ENCODE measurements at places on chromosomes 1 and 21.
A peak's percentile ranks its signal among the peaks of the same experiment; 100 is the strongest.

GRCh38 chr1:244324176-244324883, 127.4 kb downstream of the ADSS2 start:
- no peak for DNase-seq

GRCh38 chr1:61397935-61398334, 315.6 kb downstream of the NFIA start:
- DNase-seq: no peak

DNA sequence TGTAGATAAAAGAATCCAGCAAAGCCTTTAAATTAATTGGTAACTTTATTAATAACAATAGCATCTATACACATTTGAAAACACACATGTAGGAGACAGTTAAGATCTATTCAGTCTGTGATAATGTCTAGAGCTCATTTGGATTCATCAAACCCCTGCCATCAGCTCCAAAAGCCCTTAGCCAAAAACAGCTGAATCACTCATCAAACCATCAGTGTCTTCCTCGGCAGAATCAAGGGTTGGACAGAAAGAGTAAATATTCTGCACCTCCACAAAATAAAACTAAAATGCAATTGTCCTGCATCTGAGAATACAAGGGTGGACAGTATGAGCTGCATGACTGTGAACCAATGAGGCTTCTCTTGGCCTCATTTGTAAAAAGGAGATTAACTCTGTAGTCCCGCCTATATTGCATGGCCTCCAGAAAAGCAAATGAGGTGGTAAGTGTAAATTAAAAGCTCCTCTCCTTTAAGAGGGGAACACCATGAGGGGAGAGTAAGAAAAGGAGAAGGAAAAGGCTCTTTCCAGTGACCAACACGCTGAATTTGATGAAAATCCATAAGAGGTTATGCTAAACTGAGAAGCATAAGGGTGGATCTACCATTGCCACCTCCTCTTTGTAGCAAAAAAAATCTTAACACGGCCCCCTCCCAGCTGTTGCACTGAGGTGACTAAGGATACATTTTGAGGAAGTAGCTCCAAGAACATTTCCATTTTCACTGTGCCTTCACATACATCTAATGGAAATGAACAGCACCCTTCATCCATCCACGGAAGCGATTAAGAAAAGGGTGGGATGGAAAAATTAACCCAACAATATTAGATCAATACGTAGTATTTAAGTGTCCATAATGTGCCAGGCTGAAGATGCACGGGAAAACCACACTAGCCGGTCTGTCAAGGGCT, 14.7 kb upstream of the BOLA1 start:
- no peak for DNase-seq

DNA sequence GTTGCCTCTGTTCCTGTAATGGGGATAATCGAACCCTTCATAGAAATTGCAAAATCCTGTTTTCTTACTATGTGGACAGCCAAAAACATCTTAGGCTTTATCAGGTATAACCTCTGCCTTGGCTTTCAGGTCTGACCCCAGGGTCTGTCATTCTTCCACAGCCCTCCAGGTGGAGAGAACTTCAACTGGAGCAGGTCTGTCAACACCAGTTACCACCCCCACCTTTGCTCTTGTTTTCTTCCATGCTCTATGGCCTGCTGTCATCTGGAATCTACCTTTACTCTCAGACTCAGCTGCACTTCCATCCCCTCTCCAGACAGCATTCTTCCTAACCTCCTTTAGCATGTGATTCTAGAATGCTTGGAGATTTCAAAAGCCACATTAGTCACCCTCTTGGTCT, 10.4 kb upstream of the GJA9 start:
- DNase-seq: no peak

GRCh38 chr1:226100436-226101391, 38.2 kb downstream of the H3-3A start:
- peak; percentile 49 for DNase-seq

Measured in activated T-cell treated with anti-CD3 and anti-CD28 coated beads, Interleukin-2, amount 50 U/mL, for 1 hour (primary cell).